ENCODE measurements at places on chromosomes 4 and X.

DNA sequence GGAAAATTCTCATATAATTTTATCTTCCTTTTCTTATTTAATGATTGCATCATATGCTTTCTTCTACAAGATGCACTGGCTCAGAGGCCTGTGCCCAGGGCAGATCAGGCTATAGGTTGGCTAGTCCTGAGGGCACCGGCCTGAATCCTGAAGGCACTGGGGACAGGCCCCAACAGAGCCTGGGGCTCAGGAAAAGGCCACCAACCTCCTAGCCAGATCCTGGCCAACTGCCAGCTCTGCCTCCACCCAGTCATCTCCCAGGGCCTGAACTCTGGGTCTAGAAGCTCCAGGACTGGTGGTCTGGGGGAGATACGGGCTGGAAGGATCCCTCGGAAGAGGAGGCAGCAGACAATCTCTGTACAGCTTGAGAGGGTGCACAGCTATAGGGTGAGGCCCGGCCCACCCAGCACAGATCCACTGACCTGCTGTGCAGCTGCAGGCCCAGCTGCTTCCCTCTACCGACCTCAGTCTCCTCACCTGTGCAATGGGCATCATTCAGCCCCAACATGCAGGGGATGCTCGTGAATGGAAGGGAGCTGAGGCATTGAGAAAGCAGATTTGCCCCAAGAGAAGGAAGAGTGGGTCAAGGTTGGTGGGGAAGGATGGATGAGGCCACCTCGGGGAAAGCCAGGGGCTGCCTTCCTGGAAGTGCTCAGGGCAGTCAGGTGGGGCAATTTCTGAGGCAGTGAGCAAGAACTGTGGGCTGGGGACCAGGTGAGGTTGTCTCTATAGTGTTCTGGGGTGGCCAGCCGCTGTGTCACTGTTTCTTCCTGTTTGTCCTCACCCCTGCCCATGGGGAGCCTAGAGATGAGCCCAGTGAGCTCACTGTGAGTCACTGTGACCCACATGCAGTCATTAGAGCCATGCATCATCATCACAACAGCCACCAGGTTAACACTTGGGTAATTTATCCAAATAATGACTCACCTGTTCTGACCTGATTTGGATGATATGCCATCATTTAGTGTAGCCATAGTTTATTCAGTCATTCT, 22.4 kb upstream of the XAGE2 start:
- no peak for DNase-seq

- DNase-seq: peak; percentile 78
Measured at GRCh38 chr4:186760576-186760975, 36.9 kb upstream of the FAT1 start.

GRCh38 chr4:48180234-48180633, 46.2 kb upstream of the TXK start:
- DNase-seq: no peak

DNA sequence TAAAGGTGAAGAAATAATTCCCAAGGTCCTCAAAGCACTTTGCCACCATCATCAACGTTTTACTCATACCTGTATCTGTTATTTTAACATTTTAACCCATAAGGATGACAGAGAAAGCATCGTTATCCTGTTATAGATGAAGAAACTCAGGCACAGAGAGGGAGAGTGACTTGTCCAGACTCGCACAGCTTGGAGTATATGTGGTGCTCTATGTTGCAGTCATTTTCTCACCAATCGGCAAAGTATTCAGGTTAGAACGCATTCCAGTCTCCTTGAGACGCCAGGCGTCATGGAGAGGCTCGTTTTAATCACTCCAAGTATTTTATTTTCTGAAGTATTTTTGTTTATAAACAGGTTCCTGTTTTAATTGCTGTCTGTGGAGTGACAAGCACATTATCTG, 73.5 kb downstream of the IRF2 start:
- DNase-seq: no peak

- no peak for DNase-seq
Measured at GRCh38 chr4:86818841-86819240, 30.3 kb downstream of the SLC10A6 start.

- DNase-seq: no peak
Measured at GRCh38 chr4:30790123-30790522, 70.0 kb downstream of the PCDH7 start.

GRCh38 chrX:114272096-114272686, 311.7 kb upstream of the HTR2C start:
- no peak for DNase-seq

DNA sequence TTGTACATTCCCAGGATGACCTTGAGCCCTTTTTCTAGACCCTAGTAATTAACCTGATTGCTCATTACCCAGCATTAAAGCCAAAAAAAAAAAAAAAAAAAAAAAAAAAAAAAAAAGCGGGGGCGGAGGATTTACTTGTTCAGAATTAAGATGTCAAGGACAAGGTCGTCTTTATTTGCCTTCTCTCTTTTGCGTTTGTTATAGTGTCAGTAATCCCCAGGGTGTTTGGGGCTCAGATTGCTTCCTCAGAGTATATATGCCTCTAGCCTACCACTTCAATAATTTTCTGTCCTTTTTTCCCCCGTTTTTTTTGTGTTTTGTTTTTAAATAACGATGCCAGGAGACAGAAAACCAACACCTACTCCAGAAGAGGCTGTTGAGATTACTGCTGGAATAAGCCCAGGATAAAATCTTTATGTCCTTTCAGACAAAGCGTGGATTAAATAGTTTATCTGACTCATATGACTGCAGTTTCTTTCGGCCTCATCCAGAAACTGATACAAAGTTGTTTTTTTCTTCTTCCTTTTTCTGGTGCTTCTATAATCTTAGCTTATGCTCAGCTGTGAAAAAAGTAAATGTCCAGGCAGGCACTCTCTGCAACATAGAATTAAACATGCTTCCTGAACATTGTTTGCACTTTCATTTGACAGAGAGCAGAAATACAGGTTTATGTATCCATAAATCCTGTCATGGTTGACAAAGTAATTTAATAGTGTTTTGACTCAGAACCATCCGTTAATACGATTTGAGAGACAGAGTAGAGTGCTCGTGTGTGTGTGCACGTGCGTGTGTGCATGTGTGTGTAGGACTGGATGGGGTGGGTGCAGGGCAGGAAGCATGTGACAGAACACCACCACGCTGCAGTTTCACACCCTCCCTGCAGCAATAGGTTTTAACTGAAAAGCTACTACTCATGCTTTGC, 138.6 kb downstream of the AFF1 start:
- DNase-seq: peak; percentile 64

DNA sequence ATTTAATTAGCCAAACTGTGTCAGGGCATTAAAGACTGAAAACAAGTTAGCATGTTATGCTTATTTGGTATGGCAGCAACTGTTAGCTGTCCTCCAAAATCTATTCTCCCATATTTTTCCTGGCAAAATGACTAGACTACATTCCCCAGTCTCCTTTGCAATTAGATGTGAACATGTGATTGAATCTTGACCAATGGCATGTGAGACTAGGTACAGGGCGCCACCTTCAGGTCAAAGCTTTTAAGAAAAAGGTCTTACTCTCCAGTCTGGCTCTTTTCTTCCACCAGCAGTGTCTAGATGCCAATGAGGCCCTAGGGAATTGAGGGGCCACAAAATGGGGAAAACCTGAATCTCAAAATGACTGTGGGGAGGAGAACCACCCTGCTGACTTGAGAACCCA, 408.2 kb downstream of the SMARCA1 start:
- DNase-seq: peak; percentile 82

GRCh38 chr4:16439768-16440167, 213.5 kb upstream of the TAPT1 start:
- no peak for DNase-seq

- DNase-seq: no peak
Measured at GRCh38 chrX:63058204-63058603, 292.9 kb downstream of the SPIN4 start.

- no peak for DNase-seq
Measured at GRCh38 chrX:66176134-66176533, 12.1 kb downstream of the HEPH start.

DNA sequence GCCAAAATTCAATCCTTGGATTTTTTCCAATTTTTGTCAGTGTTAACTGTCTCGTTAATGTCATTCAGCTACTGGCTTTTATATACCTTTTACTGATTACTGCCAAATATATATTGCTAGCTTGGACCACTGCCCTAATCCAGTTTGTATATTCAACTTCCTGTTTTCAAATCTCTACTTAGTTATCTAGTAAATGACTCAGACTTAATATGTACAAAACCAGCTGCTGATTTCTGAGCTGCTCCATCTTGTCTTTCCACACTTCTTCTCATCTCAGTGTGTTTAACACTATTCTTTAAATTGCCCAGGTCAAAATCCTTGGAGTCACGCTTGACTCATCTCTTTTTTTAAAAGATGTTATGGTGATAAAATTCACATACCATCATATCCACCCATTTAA, 1196.7 kb downstream of the RAPGEF2 start:
- no peak for DNase-seq

DNA sequence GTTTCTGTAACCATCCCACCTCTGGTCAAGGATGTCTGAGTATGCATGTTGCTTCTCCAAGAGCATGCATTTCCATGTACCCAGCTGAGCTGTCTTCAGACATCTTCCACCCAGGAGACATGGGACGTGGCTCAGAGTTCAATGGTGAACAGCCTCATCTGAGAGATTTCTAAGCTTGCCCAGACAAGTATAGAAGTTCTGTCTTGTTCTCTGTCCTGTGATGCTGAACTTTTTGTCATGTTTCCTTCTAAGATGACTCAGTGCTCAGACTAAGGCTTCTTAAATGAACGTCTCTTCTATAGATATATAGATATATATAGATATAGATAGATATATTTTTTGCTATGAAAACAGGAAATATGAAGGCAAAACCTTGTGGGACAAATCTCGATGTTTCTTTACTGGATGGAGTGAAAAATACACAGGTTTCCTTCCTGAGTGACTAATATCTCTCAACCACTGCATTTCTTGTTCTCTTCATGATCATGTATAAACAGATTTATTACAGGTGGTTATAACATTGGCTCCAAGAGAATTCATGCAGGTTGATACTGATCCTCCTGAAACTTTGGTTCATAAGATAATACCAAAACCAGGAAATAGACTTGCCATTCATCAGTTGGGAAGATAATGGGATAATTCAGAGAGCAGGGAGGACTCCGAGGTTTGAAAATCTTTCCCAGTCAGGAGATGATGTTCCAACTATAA, 168.2 kb downstream of the ZNF518B start:
- no peak for DNase-seq

DNA sequence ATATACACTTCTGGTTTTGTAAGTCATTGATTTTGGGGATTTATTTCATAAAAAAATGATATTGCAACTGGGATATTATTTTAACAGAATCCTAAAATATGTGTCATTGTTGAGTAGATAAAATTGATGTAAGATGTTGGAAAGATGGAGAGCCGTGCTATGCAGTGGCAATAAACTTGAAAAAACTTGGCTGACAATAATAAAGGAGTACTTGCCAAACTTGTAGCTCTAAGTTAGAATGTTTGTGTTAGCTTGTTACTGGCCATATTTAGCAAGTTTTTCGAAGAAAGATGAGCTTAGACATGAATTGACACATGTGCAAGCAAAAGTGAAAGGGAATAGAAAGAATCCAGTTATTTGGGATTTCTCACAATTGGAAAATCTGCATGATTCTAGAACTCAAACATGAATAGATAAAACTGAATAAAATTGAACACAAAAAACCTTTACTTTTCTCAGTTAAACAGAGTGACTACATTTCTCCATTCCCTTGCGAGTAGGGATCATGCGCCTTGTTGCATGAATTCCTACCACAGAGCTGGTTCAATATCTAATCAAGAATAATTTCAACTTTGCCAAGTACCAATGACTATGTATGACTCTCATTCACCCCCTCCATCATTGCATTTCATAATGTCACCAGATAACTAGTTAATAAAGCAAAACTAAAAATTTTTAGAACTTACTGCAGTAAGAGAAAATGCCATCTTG, 327.8 kb downstream of the CAMK2D start:
- no peak for DNase-seq

- no peak for DNase-seq
Measured at GRCh38 chrX:39534949-39535348, 562.8 kb downstream of the BCOR start.

DNA sequence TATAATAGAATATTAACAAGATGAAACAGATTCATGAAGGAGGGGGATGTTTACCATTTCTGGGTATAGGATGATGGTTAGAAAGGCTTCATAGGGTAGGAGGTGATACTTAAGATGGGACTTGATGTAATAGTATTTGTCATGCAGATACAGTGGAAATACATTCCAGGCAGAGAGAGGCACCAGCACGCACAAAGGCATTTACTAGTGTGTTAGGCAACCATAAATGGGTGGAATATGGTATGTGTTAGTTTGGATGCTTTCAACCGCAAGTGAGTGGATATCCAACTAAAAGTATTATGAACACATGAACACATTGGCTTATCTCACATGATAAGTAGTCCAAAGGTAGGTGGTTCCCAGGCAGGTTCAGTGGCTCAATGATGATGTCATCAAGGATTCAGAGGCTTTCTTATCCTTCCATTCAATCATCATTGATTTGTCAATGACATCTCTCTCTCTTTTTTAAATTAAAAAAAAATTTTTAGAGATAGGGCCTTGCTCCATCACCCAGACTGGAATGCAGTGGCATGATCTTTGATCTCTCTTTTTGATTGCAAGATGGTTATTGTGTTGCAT, 12.7 kb upstream of the STARD8 start:
- DNase-seq: no peak

GRCh38 chr4:161823450-161823849, 340.4 kb downstream of the FSTL5 start:
- DNase-seq: no peak

DNA sequence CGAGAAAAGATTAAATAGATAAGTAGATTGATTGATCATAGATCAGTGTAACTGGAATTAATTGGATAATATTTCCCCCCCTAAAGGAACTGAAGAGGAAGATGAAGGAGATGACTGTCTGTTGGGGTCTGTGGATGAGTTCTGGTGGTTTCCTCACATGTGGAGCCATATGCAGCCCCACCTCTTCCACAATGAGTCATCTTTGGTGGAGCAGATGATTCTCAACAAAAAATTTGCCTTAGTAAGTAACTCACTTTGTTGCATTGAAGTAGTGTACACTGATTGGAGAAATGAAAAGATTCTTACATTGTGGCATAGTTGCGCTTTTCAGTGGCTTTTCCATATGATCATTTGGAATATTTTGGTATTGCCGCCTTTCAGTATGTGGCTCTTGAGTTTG, 80.4 kb downstream of the NDST3 start:
- no peak for DNase-seq

- DNase-seq: no peak
Measured at GRCh38 chrX:57353472-57354132, 67.1 kb downstream of the FAAH2 start.

GRCh38 chr4:73894001-73894400, 24.8 kb downstream of the CXCL1 start:
- DNase-seq: no peak
